ENCODE measurements at places on chromosomes 12 and 14.
A peak's percentile ranks its signal among the peaks of the same experiment; 100 is the strongest.

- DNase-seq, result no peak
Observed at GRCh38 chr14:33642080-33642479, 308.8 kb downstream of the EGLN3 start.

- no peak for DNase-seq
Observed at GRCh38 chr14:94532447-94532846, 23.2 kb upstream of the SERPINA12 start.

GRCh38 chr12:3795492-3796133, 42.7 kb upstream of the CRACR2A start:
- DNase-seq, result peak; percentile 30

GRCh38 chr14:99316281-99317163, 44.5 kb upstream of the BCL11B start:
- DNase-seq, result no peak

- DNase-seq, result no peak
Observed at GRCh38 chr12:50043854-50044253, 13.5 kb upstream of the ASIC1 start.

DNA sequence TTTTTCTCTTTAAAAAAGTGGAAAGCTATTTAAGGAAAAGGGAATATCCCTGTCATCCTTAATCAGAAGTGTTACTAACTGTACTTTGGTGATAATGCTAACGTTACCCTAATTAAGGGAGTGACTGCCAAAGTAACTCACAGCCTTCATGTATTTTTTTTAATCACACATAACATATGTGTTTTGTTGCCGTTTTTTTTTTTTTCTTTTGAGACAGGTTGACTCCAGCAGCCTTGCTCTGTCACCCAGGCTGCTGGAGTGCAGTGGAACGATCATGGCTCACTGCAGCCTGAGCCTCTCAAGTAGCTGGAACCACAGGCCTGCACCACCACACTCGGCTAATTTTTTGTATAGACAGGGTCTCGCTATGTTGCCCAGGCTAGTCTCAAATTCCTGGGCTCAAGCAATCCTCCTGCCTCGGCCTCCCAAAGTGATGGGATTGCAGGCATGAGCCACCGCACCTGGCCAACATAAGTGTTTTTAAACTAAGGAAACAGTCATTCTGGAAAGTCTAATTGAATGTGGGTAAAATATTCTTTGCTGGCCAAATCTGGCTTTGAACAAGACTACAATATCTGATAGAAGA, 56.5 kb downstream of the HECTD4 start:
- no peak for DNase-seq

- DNase-seq, result no peak
Observed at GRCh38 chr12:47751561-47751960, 7.1 kb downstream of the RAPGEF3 start.

GRCh38 chr12:64039281-64039871, 182.7 kb downstream of the KICS2 start:
- DNase-seq, result no peak

DNA sequence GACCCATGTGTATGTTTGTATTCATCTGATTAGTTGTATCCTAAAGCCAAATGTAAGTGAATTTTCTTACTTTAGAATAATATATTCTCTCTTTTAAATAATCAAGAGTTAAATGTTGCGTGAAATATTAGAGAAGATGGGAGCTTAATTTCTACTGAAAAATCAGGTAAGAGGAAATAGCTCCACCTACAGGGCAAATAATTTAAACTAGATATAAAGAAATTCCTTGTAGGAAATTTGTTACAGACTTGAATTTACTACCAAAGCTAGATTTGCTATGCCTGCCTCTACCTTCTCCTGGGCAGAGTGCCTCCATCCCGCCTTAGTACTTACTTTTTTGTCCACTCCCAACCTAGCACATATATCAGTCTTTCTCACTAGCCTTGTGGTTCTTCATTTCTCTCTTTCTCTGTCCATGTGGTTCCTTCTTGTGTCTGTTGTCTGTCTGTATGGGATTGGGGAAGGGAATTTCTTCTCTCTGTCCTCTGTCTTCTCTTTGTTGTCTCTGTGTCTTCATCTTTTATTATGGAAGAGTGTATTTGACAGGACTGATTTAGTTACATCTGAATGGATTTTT, 44.7 kb downstream of the PALS1 start:
- DNase-seq, result peak; percentile 21

DNA sequence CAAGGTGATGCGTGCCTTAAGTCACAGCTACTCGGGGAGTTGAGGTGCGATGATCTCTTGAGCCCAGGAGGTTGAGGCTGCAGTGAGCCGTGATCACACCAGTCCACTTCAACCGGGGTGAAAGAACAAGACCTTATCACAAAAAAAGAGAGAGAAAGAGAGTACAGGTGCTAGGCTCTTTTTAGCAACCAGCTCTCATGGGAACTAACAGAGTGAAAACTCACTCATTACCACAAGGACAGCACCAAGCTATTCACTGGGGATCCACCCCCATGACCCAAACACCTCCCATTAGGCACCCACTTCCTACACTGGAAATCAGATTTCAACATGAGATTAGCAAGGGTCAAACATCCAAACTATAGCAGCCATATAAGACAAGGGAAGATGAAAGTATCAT, 164.2 kb downstream of the NDUFA12 start:
- no peak for DNase-seq

DNA sequence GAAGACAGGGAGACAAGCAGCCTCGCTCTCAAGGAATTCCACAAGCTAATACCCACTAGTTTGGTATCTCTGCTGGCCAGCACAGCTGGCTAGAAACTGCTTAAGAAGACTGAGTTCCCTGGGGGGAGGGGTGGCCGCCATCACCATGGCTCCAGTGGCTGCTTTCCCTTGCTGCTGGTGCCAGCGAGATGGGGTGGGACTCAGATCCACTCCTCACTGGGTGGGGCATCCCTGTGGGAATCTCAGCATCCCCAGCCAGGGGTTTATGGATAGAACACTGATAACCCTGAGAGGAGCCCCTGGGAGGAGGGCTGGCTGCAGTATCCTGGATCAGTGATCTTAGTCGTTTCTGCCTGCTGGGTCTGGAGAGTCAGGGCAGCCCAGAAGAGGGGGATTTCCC, 170.6 kb upstream of the MDGA2 start:
- no peak for DNase-seq

- DNase-seq, result peak; percentile 46
Observed at GRCh38 chr14:53953002-53953827, 3.4 kb downstream of the BMP4 start.

DNA sequence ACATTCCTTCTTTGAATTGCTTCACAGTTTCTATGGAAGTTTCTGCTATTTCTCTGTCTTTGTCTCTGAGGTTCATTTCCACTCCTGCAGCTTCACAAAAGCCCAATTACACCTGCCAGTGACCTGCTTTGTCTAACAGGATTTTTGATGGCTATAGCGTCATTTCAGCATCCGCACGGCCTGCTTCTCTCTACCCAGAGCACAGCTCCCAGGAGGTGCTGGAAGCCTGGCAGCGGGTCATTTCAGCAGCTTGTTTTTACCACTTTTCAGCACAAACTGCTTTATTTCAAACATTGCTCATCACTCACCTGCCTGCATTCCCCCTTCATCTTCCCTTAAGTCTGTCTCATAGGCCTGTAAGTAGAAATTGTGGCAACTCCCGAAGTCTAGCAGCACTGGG, 434.5 kb upstream of the GARIN6 start:
- DNase-seq, result no peak

GRCh38 chr14:32010604-32011125, 66.4 kb upstream of the ARHGAP5 start:
- no peak for DNase-seq

- DNase-seq, result no peak
Observed at GRCh38 chr12:24597580-24597979, 351.3 kb downstream of the BCAT1 start.

DNA sequence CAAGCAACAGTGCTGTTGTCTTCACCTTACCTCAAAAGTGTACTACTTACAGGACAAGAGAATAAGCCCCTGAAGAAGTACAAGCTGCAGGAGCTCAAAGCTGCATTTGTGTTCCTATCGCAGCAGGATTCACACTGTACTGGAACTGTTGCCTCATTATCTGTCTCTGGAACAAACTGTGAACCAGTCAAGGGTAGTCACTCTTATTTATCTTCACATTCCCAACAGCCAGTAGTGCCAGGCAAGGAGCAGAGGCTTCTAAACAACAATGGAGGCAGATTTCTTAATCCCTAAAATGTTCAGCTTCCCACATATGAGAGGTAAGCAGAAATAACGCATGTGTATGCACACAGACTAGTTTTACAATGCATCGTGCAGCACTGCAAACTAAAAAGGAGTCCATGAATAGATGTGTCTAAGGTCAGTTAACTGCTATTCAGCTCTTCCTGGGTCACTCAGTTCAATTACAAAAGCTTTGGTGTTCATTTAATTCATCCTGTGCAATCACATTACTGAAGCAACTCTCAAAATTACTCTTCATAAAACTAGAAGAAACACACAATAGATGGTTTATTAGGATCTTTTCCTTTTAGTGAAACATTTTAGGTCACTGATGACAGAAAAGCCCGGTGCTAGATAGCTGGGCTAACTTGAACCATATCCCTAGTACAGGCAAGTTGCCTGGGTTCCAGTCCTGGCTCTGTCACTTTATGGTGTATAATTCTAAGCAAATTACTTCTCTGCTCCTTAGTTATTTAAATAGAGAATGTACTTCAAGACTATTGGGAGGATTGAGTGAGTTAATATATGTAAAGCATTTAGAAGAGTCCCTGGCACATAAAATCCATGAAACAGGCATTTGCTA, 2.7 kb downstream of the APPL2 start:
- no peak for DNase-seq

GRCh38 chr12:75816897-75817296, 214.7 kb downstream of the PHLDA1 start:
- DNase-seq, result no peak

DNA sequence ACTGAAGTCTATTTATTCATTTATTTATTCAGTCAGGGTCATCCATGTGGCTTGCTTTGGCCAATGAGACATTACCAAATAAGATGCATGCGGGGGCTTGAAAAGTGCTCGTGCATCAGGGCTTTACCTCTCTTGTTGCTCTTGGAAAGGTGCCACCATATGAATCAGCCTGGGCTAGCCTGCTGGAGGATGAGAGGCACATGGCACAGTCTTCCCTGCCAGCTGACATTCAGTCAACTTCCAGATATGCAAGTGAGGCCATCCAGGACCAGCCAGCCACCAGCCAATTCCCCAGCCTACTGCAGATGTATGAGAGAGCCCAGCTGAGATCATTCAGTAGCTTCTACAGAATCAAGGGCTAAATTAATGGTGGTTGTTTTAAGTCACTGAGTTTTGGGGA, 105.2 kb upstream of the RPH3A start:
- no peak for DNase-seq

DNA sequence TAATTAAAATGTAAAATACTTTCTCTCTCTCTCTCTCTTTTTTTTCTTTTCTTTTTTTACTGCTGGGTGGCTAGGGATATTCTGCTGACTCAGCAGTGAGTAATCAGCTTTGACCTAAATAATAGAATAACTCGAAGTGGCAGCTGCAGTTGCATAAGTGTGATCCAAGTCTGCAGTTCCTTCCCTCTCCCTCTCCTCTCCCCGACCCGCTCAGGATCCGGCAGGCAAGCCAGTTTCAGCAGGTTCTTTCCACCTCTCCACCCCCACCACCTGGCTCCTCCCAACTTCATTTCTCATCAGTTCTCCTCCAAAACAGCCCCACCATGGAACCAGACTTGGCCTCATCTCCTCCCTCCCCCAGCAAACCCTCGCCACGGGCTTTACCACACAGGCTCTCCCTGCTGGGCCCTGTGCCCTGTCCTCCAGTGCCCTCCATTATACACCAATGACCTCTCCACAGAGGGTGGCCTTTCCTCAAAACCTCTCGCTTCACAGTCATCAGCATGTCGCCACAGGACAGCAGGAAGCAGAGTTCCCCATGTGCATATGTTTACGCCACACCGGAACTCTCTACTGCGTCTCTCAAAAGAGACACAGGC, 22.4 kb downstream of the SLC7A8 start:
- peak; percentile 18 for DNase-seq

- DNase-seq, result peak; percentile 40
Observed at GRCh38 chr12:98644433-98644711, 216 bp downstream of the IKBIP start.

- DNase-seq, result no peak
Observed at GRCh38 chr14:100025111-100025510, 40.1 kb upstream of the EVL start.

GRCh38 chr12:88946372-88946997, 366.2 kb upstream of the KITLG start:
- DNase-seq, result peak; percentile 62

DNA sequence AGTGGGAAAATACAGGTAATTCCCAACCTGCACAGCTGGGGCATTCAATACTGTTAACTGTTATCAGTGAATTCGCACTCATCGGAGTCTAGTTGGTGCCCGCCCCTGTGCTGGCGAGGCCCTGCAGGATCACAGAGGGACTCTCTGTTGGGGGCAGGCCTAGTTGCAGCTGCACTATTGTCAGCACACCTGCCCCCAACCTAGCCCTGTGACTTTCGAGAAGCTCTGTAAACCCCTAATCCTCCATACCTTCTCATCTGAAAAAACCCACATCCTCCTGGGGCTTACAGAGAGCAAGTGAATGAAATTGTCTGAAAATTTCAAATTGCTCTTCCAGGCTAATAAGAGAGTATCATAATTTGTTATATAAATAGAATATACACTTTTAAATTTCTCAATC, 132.2 kb upstream of the NUDT4 start:
- no peak for DNase-seq

GRCh38 chr12:123986374-123986965, 13.5 kb downstream of the ZNF664 start:
- DNase-seq, result no peak

GRCh38 chr12:124866883-124867400, 3.3 kb upstream of the SCARB1 start:
- no peak for DNase-seq

DNA sequence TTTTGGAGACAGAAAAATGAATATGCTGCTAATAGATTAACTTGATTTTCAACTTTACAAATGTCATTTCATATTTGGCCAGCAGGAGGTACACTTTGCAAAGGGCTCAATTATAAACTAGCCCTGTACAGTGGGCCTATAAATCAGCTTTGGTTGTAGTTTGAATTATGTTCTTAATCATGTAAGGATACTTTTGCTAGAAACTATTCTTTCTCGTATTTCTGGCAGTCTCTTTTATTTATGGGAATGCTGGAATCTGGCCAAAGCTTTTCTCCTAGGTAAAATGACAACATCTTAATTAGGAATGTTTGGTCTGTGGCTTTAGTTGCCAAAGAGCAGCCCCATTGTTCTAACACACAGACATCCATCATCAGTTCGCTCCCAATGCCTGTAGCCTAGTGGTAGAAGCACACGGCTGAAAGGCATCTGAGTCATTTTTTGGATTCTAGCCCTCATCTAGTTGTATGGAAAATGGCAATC, 1322.3 kb upstream of the SEL1L start:
- DNase-seq, result peak; percentile 75

GRCh38 chr14:63761351-63762117, 33.7 kb upstream of the SGPP1 start:
- no peak for DNase-seq

- DNase-seq, result no peak
Observed at GRCh38 chr14:20501346-20501745, 4.0 kb upstream of the RNASE10 start.

All from DMS79 (cell line).